ENCODE measurements at places on chromosomes 16 and 17.

DNA sequence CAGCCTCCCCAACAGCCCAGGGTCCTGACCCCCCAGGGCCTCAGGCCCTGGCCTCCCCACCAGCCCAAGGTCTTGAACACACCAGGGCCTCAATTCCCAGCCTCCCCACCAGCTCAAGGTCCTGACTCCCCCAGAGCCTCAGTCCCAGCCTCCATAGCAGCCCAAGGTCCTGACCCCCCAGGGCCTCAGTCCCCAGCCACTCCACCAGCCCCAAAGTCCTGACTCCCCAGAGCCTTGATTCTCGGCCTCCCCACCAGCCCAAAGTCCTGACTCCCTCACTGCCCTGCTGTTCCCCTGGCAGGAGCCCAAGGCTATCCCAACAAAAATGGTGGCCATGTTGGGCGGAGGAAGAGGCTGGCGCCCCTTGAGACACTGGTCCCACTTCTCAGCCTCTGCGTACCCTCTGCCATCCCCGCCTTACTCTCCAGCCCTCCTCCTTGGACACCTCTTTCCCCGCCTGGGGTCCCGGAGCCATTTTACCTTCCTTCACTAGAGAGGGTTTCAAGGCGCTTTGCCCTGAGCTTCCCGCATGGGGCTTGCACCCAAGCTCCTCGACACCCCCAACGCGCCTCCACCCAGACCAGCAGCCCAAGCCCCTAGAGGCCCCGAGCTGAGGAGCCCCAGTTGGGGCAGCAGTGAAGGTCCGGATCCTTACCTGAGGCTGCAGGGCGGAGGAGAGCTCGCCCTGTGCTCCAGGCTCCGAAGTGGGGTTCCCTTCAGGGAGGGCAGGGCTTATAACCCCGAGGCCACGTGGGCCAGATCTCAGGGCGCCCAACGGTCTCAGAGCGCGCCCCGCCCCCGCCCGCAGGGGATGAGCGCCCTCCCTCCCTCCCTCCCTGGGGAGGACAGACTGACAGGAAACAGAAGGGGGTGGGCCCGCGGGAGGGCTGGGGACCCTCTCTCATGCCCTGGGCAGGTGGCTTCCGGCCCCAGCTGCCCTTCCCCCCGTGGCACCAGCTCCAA lies 3.5 kb upstream of the TSPOAP1 start:
- DNase-seq = no peak

DNA sequence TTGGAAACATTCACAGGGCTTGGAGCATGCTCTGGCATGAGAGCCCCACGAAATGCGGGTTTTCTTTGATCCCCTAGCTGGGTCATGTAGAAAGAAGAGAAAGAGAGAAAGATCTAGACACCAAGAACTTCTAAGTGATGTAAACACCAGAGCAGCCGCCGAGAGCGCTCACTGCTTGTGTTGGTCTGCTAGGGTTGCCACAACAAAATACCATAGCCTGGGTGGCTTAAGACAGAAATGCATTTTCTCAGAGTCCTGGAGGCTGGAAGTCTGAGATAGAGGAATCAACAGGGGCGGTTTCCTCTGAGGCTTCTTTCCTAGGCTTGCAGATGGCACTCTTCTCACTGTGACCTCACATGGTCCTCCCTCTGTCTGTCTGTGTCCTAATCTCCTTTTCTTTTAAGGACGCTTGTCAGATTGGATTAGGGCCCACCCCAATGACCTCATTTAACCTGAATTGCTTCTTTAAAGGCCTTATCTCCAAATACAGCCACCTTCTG lies 139.5 kb downstream of the CYLD start:
- no peak for DNase-seq

- no peak for DNase-seq
These were observed 2.1 kb downstream of the MYH2 start for GRCh38 chr17:10547351-10547750.

DNA sequence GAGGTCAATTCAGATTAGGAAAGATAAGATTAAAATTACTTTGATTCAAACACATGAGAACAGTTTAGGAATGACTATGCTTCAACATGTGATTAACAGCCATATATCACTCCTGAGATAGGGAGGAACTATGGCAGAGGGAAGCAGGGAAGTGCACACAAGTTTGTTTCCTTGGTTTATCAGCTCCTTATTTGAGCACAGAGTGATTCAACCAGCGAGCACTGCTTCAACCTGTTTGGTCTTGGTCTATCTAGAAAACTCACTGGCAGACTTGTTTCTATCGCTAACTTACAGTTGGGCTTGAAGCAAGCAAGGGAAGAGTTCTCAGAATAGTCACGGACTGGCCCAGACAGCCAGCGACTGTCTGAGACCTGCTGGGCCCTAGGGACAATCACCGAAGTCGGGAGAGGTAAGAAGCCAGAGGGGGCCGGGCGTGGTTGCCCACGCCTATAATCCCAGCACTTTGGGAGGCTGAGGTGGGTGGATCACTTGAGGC lies 23.5 kb downstream of the TUBG1 start:
- no peak for DNase-seq

GRCh38 chr17:60534010-60534555 lies 8.0 kb upstream of the APPBP2 start:
- no peak for DNase-seq

DNA sequence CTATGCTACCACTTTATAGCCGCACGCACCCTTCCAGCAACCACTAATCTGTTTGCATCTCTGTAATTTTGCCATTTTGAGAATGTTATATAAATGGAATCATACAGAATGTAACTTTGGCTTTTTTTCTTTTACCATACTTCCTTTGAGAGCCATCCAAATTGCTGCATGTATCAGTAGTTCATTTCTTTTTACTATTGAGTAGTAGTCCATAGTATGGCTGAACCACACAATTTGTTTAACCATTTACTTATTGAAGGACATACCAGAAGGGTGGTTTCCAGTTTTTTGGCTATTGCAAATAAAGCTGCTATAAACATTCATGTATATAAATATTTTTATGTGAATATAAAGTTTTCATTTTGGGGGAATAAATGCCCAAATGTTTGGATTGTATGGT lies 8.8 kb downstream of the TENT4B start:
- no peak for DNase-seq

DNA sequence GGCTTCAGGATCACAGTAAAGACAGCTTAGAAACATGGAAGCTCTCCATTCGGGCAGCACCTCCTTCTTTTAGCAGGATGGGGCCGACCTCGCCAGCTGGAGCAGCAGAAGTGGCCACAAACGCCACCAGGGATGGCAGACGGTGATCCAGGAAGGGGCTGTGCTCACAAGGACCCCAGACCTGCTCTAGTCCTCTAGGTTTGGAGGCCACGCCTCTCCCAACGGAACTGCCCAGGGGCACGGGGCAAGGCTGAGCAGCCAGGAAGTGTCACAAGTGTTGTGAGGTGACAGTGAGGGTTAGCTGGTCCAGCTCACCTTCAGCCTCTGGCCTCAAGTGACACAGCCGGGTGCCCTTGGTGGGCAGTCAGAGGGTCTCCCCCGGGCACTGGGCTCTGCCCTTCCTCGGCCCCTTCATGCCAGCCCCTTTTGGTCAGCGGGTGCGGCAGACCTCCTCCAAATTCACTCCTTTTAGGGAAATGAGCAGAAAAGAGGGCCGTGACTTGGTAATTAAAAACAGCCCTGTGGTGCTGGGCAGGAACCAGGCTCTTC lies 20.4 kb downstream of the CEP295NL start:
- no peak for DNase-seq

- DNase-seq = no peak
These were observed 18.2 kb downstream of the EMC8 start for GRCh38 chr16:85781156-85781555.

GRCh38 chr16:262121-262745 lies 13.5 kb downstream of the RGS11 start:
- DNase-seq = no peak

DNA sequence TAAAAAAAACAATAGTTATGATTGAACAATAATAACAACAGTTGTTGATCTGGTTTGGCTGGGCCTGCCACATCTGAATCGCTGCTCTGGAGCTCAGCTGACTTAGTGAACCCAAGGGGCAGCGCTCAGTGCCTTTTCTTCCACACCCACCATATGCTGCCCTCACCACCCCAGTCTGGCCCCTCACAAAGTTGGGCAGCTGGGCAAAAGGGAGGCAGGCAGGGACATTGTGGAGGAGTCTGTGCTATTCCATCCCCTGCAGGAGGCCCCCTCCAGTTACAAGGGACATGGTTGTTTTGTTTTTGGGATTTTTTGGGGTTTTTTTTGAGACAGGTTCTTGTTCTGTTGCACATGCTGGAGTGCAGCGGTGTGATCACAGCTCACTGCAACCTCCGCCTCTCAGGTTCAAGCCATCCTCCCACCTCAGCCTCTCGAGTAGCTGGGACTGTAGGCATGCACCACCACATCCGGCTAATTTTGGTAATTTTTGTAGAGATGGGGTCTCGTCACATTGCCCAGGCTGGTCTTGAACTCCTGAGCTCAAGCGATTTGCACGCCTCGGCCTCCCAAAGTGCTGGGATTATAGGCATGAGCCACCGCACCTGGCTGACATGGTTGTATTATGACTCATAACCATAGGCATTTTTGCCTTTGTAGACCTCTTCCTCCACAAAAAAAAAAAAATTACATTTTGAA lies 8.6 kb upstream of the PECAM1 start:
- DNase-seq = no peak

Data from GM04504 (cell line).